ENCODE measurements at places on chromosomes 12 and 14.

DNA sequence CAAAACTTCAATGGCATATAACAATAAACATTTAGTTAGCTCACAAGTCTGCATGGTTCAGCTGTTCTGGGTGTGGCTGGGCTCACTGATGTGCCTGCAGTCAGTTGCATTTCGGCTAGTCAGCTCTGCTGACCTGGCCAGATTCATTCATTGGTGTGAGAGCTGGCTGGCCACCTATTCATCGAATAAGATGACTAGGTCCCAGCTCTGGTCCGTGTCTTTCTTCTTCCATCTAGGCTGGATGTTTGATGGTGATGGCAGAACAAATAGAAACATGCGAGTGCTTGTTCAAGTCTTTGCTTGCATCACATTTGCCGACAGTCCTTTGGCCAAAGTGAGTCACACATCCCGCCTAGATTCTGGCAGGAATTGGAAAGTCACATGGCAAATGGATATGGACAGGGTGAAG is 203.3 kb upstream of the CRY1 start:
- no peak for DNase-seq

DNA sequence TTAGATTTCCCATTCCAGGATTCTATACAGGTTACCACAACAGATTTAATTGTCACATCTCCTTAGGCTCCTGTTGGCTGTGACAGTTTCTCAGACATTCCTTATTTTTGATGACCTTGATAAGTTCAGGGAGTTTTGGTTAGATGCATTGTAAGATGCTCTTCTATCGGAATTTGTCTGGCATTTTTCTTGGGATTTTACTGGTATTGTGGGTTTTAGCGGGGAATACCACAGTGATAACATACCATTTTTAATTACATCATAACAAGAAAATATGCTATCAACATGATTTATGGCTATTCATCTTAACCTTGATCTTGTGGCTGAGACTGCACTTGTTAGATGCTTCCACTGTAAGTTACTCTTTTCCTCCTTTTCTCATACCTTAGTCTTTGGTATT is 217.5 kb upstream of the PPFIA2 start:
- DNase-seq: no peak

DNA sequence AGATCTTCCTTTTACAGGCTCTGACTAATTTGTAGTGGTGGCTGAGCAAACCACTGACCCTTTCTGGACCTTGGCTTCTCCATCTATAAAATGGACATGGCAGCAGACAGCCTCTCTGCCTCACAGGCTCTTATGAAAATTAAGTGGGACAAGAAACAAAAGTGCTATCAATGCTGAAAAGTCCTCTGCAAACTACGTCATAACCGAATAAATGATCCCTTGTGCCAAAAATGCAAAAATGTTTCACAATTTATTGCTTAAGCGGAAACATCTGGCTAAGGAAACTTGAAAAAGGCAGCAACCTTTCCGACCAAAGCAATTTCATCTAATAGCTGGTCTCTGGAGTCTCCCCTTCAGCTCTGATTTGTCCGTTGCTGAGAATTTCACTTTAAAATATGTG is 108.5 kb upstream of the PLXNC1 start:
- peak; percentile 61 for DNase-seq

DNA sequence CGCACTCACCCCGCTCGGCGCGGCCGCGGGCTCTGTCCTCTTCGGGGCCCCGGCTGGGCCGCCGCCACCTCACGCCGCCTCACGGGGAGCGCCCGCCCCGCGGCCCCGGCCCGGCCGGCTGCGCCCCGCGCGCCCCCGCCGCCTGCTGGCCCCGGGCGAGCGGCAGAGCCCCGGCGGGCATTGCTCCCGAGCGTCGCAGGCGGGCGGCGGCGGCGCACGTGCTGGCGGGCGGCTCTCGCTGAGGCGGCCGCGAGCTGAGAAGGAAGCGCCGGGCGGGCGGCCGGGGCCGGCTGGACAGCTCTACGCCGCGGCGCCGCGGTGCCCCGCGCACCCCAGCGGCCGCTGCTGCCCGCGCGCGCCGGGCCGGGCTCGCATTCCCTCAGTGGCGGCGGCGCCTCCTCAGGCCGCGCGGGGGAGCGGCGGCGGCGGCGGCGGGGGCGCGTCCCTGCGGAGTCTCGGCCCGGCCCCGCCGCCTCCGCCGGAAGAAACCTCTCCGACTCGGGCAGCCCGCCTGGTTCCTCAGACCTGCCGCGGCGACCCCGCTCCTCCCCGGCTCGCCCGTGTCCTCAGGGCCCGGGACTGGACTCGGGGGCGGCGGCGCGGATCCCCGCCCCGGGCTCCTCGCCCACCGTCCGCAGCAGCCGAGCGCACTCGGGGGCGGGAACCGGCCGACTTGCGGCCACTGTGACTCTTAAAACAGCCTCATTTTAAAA is at the start of gene PITPNM2:
Gene PITPNM2 (minus strand): TSS at position 347 of the 713 bp plus-strand sequence. CDS start 116,500 bp downstream, outside the sequence.
- DNase-seq: peak; percentile 73

DNA sequence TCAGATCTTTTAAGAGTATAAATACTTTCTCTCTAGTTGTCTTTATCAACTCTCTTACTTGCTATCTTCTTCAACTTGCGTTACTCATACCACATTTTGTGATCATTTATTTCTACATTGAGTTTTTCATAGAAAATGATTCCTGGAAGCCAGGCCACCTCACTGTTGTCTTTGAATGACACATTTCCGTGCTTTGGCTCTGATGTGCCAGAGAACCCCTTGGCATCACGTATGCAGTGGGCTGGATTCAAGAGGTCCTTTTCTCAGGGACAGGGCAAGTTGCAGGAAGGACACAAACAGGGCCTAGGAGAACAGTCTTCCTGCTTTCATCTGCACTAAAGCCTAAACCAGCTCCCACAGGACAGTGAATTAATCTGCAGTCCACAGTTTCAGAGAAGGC is 70.3 kb upstream of the PYGL start:
- DNase-seq: no peak

DNA sequence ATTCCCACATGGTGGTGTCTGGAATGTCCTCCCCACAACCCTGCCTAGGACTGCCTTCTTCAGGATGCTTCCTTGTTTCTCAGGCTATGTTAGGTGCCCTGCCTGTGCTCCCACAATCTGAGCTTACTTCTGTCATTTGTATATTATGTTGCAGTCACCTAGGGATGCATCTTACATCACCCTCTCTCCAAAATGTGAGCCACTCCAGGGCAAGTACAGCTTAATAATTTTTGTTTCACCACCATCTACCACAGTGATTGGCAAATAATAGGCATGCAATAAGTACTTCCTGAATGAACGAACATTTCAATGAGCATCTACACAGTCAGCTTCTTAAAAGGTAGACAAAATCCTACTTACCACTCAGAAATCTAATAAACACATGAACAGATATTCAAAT is 37.6 kb downstream of the ZFYVE26 start:
- DNase-seq: no peak

DNA sequence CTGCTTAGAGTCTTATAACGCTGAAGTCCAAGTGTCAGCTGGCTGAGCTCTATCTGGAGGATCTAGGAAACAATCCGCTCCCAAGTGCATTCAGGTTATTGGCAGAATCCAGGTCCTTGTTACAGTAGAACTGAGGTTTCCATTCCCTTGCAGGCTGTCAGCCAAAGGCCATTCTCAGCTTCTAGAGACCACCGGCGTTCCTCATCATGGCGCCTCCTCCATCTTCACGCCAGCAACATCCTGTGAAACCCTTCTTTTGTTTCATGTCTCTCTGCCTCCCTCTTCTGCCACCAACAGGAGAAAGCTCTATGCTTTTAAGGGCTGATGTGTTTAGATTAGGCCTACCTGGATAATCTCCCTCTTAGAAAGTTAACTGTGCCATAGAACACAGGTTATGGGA is 133.0 kb upstream of the RASSF8 start:
- no peak for DNase-seq

DNA sequence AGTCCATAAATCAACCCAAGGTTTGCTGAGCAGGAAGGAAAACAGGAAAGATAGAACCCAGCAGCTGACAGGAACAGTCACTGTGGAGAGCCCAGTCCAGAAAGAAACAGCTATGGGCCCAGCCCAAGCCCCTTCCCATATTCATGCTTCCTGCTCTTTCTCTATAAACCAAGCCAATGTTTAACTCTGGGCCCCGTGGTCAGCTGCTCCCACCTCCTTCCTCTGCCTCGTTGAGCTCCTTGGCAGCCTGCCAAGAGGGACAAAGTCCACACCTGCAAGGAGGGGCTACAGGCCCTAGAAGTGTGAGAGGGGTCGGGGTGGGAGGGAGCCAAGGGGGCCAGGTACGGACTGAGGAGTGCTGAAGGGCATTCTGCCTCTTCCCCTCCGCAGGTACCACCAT is 10.0 kb downstream of the SLC6A13 start:
- DNase-seq: no peak

- DNase-seq: no peak
These were observed 64.6 kb downstream of the VRK1 start for GRCh38 chr14:96861568-96862310.

DNA sequence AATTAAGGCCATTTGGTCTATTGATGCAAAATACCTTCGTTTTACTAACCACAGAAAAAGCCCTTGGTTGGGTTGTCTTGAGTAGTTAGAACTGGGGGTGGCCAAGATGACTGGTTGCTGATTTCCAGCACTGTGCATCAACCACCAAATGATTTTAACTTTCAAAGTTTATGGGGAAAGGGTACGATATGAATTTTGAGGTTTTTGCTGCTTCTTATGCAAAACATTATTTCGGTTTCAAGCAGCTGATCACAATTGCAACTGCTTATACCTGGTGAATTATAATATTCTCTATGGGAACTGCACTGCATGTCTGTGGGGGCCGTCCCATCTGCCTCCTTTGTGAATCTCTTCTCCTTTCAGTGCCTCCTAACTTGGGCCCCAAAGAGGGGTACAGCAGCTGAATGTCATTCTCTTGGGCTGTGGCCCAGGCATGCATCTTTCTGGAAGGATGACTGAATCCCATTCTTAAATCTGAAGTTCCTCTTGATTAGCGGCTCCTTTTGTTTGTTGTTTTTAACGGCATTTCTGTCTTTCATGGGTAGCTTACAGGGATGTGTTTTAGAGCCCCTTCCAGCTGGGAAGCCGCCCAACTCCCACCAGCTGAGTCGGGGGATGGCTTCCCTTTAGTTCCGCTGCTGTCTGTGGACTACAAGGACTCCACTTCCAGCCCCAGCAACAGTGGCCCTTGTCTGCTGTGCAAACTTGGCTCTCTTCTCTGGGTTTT is 479.8 kb downstream of the ZFP36L1 start:
- no peak for DNase-seq

- DNase-seq: no peak
These were observed 206.0 kb upstream of the MYL2 start for GRCh38 chr12:111126331-111126730.

- DNase-seq: no peak
These were observed 12.8 kb upstream of the CREBL2 start for GRCh38 chr12:12598864-12599263.

GRCh38 chr14:23160924-23161522 is 22.4 kb downstream of the SLC7A8 start:
- peak; percentile 85 for DNase-seq

GRCh38 chr14:97219431-97220017 is 422.3 kb downstream of the VRK1 start:
- no peak for DNase-seq

DNA sequence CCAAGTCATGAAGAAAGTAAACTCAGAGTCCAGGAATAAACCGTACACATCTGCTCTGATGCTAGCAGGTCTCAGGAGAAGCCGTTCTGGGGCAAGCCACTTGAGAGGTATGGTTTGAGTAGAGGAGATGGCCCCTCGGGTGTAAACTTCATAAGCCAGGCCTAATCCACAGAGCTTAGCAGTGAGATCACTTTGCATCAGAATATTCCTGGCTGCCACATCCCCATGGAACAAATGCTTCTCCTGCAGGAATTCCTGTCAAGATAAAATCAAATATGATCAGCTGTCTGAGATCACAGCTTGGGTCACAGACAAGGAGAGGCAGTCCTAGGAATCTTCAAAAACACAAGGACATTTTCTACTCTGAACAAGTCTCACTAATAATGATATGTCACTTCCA is 11.2 kb upstream of the MAGOHB start:
- peak; percentile 14 for DNase-seq

DNA sequence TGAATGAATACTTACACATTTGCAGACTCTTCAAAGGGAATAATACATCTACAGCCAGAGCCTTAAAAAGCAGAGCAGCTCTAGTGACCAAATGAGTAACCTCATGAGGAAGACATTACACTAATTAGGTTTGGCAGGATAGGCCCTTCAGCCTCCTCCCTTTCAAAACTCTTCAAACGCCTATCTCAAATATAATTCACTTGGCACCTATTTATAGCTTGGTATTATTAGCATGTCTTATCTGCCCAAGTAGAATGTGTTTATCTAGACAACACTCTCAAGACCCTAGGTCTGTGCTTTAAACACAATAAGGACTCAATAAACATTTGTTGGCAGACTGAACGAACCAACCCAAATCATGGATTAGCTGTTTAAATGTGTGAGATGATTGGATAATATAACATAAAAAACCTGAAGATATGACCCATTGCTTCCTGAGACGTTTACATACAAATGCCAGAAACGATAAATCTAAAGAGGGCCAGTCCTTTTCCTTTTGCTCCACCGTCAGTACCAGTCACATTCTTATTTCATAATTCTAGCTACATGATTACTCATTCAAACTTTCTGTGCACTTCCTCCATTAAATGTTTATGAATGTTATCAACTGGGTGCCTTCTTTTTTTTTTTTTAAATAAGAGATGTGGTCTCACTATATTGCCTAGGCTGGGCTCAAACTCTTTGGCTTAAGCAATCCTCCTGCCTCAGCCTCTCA is 123.3 kb downstream of the CEP83 start:
- peak; percentile 12 for DNase-seq

DNA sequence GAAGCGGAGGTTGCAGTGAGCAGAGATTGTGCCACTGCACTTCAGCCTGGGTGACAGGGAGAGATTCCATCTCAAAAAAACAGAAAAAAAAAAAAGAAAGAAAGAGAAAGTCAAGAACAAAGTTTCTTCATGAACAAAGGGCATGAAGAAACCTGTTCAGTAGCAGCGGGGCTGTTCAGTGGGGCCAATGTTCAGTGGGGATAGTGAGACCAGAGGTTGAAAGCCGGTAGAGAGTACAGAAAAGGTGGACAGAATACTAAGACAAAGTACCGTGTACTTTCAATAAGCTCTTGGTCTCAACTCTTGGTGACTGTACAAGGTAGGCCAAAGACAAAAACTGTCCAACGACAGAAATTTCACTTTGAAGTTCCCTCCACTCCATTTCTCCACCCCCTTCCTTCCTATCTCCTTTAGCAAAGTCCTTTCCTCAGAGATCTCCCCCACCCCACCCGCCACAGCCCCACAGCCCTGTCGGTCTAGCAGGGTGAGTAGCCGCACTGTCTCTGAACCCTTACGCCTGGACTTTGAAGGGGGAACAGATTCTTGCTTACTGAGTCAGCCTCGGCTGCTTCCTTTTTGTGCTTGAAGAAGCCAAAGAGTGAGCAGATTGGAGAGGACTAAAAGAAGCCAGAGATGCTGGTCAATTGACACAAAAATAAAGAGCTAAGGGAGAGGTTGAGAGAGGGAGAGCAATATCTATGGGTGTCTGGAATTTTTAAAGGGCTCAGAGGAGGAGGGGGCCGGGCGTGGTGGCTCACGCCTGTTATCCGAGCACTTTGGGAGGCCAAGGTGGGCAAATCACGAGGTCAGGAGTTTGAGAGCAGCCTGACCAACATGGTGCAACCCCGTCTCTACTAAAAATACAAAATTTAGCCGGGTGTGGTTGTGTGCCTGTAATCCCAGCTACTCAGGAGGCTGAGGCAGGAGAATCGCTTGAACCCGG is 44.2 kb upstream of the FOS start:
- peak; percentile 94 for DNase-seq

Data from fibroblast of skin of right biceps (primary cell).